Femur (tissue), 1 donor: ENCODE measurements at places on chromosomes 7 and 10.

DNA sequence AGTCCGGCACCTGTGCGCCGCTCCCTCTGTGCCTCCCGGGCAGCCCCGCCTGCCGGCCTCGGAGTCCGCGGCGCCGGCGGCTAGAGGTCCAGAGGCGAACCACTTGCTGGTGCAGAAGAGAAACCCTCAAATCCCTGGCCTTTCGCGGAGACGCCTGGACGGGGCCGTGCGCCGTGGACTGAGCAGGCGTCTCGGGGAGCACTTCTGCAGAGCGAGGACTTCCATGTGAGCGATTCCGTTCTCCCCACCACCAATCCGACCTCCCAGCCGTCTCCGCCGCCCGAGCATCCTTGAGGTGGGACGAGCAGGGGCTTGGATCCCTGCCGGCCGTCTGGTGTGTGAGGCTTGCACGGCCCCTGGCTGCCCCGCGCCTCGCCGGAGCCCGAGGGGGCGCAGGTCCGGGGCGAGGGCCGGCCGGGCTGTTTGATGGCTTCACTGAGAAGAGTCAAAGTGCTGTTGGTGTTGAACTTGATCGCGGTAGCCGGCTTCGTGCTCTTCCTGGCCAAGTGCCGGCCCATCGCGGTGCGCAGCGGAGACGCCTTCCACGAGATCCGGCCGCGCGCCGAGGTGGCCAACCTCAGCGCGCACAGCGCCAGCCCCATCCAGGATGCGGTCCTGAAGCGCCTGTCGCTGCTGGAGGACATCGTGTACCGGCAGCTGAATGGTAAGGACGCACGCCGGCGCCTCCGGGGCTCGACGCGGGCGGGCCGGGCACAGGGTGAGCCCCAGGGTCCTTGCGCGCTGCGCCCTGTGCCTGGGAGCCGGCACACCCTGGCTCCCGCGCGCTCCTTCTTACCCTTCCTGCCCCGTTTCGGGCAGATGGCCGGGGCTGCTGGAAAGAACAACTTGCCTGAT, 660 bp downstream of the GALNT17 start:
- peak; percentile 44 for DNase-seq

DNA sequence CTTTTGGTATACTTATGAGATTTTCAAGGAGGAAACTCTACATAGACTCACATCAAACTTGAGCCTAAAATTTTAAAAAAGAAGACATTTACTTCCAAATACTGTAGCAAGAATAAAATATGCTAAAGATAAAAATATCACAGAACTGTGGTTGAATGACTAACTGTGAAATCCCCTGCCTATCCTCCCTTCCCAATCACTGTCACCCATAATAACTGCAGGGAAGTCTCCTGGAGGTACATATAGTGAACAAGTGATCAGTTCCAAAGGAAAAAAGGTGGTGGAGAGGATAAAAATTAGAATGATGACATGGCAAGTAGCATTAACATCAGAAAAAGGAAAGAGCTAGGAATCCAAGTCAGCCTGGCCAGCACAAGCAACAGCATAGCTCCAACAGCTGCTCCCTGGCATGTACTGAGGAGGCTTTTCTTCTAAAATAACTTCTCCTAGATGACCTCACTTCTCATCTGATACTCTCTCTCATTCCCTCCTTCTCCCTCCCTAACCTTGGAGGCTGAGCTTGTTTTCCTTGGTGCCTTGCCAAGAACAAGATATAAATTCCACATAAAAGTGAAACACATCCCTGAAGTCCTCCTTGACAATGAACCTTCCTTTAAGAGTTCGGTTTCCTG, 124.0 kb downstream of the IQUB start:
- peak; percentile 78 for DNase-seq

DNA sequence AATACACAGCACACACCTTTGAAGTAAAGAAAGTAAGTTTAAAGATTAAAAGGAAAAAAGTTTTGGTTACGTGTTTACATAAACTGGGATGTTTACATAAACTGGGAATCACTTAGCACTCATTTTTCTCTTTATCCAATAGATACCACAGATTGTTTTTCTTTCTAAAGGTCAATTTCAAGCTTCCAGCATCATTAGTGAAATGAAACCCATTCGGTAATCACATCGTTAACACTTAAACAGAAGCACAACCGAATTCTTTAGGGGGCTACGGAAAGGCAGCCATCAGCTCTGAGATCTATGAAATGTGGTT, 1.1 kb downstream of the ODAD2 start:
- no peak for DNase-seq

- DNase-seq = no peak
Observed at GRCh38 chr7:3911685-3912084, 610.6 kb downstream of the SDK1 start.

GRCh38 chr10:119207713-119208552, 562 bp downstream of the GRK5 start:
- peak; percentile 75 for DNase-seq

DNA sequence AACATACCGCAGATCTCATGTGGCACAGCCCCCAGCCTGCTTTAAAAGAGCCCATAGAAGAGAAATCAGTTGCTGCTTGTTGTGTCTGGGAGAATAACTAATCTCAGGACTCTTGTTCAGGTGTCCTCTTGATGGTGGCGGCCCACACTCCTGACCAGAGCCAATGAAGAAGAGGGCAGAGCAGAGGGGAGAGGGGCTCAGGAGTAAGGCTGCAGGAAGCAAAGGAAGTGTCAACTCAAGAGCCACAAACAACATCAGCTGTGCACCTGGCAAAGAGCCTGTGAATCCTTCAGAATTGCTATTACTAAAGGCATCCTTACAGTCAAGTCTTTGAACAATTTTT, 59.8 kb upstream of the PTN start:
- DNase-seq = no peak

GRCh38 chr10:34816085-34816496, 995 bp upstream of the PARD3 start:
- peak; percentile 28 for DNase-seq

- no peak for DNase-seq
Observed at GRCh38 chr10:12954866-12955265, 46.6 kb downstream of the CCDC3 start.

DNA sequence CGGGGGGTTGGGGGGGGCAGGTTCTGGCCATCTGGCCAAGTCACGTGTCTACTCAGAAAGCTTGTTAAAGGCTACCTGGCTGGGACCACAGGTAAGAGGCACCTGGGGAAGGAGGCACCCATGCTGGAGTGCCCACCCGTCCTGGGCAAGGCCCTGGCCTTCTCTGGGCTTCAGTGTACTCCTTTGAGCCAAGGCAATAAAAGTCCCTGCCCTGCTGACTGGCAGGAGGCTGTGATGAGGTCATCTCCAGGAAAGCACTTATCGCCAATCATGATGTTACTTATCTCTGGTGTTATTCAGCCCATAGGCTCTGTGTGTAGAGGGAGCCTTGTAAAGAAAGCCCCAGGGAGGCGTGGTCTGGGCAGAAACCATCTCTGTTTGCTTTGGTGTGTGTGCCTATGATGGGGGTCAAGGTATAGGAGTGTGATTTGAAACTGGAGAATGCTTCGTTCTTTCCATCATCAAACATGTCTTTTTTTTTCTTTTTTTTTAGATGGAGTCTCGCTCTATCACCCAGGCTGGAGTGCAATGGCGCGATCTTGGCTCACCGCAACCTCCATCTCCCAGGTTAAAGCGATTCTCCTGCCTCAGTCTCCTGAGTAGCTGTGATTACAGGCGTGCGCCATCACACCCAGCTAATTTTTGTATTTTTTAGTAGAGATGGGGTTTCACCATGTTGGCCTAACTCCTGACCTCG, 2.5 kb upstream of the CLDN4 start:
- no peak for DNase-seq

GRCh38 chr7:31192986-31193385, 140.9 kb downstream of the ADCYAP1R1 start:
- DNase-seq = peak; percentile 81
